Hindlimb muscle (tissue), 1 donor: ENCODE measurements at places on chromosomes 1 and 21.

DNA sequence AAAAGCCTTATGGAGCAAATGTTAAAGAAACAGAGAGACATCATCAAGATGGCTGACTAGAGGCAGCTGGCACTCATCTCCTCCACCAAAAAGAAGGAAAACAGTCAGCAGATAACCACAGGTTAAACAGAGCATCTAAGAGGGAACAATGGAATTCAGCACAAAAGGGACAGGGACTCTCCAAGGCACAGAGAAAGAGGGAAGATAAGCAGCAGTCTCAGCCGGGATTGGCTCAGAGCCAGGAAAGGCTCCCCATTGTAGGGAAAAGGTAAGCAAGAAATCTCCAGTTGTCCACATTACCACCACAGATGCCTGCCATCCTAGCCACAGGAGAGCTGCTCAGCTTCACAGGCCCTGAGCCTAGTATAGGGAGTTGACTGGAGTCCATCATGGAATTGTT, 605.5 kb downstream of the SMYD3 start:
- DNase-seq: no peak

DNA sequence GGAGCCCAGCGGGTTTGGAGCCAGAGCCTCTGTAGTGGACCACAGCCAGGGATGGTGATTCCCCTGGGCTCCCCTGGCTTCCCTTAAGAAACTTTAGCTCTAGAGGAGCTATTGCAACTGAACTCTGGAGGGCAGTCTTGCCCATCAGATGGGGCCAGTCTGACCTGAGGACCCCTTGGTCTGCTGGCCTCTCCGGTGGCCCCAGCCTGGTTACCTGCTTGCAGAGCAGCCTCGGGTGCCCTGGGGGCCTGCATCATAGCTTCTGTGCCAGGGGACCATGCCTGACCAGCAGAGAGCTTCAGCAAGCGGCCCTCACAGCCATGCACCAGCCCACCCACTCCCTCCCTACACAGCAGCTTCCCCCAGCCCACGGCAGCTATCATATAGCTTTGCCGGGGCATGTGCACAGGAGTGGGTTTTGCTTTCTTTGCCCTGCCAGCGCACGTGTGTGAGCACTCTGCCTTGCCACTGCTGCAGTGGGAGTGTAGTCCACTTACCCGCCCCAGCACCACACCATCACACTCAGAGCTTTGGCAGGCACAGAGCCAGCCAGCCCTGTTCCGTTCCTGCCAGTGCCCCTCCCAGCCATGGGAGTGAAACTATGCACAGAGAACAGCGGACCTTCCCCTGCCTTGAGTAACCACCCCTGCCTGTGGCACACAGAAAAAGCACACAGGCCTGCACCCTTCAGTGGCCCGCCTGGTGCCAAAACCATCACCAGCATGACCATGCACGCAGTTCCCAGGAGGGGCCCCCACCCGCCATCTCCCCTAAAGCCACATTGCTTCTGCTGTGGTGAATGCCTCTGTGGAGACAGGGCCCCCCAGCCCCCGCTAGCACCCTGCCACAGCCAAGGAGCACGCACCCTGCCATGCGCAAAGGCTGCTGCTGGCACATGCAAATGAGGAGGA, 442.9 kb upstream of the NEGR1 start:
- DNase-seq: no peak

DNA sequence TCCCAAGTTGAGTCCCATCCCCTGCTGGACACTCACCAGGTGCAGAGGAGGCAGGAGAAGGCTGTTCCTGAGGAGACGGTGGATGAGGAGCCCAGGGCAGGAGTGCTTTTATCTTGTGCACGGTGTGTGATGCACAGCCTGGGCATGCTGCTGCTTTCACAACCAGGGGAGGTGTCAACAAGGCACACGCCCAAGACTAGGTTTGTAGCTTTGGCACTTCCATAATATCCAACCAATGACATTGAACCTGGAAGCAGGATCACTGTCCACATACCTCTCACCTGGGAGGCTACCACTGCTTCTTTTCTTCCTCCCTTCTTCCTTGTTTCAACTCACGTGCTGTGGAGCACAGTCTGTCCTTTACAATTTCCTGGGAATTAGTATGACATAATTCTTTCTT, at the start of gene LCE3D:
Gene LCE3D (minus strand): TSS at position 84 of the 400 bp plus-strand sequence. CDS start 580 bp downstream, outside the sequence.
- no peak for DNase-seq

GRCh38 chr1:46562498-46562897, 11.1 kb upstream of the KNCN start:
- DNase-seq: no peak

DNA sequence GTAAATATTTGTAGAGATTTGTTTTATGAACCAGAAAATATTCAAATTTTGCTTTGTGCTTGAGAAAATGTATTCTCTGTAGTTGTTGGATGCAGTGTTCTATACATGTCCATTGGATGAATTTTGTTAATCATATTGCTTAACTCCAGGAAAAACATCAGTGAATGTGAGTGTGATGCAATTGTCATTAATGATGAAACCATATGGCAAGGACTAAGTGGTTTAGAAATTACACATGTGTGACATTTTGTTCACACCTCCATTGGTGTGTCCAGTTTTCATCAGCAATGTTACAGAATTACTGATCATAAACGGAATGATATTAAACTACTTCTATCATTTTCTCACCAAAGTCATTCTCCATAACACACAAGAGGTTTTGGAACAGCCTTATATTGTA, 151.8 kb upstream of the ST6GALNAC5 start:
- no peak for DNase-seq

GRCh38 chr1:153903841-153904455, 18.8 kb downstream of the GATAD2B start:
- DNase-seq: no peak

DNA sequence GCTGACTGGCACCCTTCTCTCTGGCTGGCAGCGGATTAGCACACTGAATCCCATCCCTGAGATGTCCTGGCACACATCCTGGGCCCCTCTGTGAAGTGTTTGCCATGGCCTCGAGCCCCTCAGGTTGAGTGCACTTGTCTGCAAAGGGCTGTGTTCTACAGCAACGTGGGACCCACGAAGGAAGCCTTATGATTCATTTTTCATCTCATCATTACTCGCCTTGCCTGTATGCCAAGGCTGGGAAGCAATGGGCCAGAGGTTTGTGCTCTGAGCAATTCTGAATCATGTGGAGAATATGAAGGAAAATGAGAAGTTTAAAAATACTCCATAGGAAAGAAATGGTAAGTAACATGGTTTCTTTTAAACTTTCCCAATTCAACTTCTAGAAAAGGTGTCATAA, 124.8 kb upstream of the LMO4 start:
- DNase-seq: no peak

DNA sequence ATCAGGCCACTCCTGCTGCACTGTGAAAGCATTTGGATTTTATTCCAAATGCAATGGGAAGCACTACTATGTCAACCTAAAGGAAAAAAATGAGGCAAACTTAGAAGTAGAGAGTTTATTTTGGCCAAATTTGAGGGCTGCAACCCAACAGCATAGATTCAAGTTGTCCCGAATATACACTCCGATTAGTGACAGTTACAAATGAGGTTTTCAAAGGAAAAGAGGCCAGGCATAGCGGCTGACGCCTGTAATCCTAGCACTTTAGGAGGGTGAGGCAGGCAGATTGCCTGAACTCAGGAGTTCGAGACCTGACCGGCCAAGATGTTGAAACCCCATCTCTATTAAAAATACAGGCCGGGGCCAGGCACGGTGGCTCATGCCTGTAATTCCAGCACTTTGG, 78.9 kb upstream of the PUM1 start:
- no peak for DNase-seq

DNA sequence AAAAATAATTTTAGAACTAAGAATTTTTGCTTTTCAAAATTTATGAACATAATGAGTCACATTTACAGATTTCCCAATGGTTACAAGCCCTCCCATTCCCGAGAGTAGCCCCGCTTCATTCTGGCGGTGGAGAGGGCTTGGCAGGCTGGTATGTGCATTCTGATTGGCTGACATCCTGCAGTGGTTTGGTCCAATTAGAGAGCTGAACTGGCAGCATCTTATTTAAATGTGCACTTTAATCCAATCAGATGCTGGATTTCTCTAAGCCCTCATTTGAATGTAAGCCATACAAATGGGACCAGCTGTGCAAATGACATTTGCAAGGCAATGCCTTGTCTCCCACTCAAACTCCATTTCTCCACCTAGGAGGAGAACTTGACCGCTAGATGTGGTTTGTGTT, 18.0 kb upstream of the TRIM17 start:
- DNase-seq: no peak
